ENCODE measurements at places on chromosomes 7 and 10.

- no peak for DNase-seq
Measured at GRCh38 chr10:48729222-48729621, 44.5 kb downstream of the WDFY4 start.

GRCh38 chr10:22518167-22518724, 172.9 kb downstream of the SPAG6 start:
- DNase-seq: no peak

GRCh38 chr7:43926798-43927123, 525 bp downstream of the UBE2D4 start:
- DNase-seq: no peak

DNA sequence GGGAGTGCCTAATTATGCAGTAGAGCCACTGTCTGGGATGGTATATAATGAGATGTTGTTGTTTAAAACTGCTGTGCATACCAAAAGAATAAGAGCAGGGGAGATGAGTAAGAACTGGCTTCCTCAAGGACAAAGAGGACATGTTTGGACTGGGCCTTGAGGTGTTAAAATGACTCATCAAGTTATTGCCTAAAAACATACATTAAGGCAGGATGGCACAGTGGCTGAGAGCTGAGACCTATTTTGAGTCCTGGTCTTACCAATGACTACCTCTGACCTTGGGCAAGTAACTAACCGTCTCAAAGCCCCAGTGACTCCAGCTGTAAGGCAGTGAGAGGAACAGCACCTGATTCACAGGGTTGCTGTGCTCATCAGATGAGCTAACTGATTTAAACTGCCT, 71.1 kb downstream of the CFAP58 start:
- no peak for DNase-seq

DNA sequence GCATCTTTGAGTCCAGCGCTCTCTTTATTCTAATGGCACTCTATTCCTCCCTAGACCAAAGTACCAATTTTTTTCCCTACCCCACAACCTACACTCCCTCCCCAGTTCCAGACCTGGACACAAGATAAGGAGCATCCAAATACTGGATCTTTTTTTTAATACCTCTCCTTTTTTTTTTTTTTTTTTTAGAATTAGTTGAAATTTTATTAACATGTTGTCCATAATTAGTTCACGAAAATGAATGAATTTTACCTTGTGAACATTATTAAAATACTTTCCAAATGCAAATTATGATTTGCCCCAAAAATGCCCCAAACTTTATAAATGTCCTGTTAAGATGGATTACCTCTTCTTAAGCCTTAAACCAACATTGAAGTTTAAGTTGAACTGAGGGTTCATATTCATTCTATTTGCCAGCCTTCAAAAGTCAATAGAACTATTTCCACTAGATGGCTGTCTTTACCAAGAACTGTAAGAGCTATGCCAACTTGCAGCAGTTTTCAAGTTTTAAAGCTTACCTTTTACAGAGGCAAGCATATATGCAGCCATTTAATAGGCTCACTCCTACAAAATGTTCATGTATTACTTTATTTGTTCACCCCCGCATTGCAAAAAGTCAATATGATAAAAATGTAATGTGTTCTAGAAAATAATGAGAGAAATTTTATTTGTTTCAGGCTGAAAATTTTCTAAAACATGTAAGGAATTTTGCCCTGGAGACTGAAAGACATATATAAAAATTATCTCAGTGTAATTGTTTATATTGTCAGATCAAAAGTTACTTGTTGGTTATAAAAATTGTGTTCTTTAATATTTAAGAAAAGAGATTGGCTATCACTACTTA, 39.7 kb upstream of the TNKS2 start:
- DNase-seq: no peak

- DNase-seq: no peak
Measured at GRCh38 chr7:34596887-34597286, 61.1 kb upstream of the NPSR1 start.

GRCh38 chr10:25820874-25821273, 113.2 kb upstream of the MYO3A start:
- DNase-seq: no peak

- DNase-seq: no peak
Measured at GRCh38 chr10:79431428-79431827, 14.0 kb downstream of the ZCCHC24 start.

DNA sequence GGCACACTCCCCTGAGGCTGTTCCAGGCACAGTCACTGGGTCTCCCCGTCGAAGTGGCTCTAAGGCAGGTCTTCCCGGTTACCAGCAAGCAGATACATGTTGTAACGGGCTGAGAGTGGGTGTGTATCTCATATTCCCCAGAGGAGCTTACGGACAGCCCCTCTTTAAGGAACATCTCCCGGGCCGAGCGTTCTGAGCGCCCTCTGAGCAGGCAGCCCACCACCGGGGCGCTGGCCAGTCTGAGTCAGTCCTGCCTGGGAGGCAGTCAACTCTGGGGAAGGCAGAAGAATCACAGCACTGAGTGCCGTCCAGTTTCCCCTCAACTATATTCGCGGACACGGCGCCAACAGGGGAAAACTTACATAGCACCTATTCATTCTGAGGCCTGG, 117.4 kb downstream of the LHPP start:
- no peak for DNase-seq

DNA sequence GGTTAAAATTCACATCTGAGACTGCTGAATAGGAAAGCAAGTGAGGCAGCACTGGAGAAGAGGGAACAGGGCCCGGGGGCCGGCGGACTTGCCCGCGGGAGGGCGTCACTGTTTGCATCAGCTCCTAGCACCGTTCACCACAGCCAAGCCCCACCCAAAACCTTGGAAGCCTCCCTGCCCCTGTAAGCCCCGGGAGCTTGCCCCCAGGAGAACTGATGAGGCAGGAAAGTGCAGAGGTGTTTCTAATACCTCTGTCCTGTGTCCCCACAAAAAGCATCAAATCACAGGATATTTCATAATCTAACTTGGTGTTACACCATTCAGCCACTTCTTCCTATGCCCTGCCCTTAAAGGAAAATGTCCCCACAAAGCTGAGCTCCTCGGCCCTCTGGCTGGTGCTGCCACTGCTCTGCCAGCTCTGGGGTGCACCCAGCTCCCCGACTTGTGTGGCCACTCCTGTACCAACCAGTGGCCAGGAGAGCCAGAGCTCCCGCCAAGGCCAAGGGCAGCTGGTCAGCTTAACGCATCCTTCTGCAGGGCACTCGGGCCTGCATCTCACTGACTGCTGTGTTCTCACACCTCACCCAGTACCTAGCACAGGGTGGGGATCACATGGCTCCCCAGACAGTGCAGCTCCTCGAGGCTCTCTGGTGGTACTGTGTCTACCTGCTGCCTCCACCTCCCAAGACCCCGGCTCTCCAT, 47.3 kb upstream of the CNPY1 start:
- DNase-seq: no peak

GRCh38 chr7:75024922-75025321, 48.7 kb downstream of the RCC1L start:
- DNase-seq: no peak

GRCh38 chr7:11706666-11707605, 125.1 kb downstream of the THSD7A start:
- no peak for DNase-seq

- no peak for DNase-seq
Measured at GRCh38 chr10:34742456-34742855, 72.6 kb downstream of the PARD3 start.

- no peak for DNase-seq
Measured at GRCh38 chr10:48215486-48216203, 58.9 kb downstream of the FRMPD2 start.

GRCh38 chr10:4370376-4370775, 455.6 kb upstream of the AKR1E2 start:
- no peak for DNase-seq

DNA sequence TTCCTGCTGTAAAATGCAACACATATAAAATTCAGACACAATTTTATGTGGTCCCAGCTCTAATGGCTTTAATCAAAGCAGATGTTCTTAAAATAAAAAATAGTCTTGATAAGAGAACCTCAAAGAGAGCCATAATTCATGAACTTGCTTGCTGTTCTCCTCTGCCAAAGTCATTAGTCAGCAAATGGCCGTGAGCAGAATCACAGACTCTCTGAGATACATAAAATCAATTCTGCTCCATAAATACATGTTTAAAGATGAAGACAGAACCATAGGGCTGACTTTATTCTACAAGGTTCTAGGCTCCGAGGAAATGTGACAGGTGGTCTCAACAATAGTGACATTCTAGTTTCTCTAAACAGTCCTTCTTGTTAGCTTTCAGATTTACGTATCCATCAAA, 29.8 kb downstream of the HSPA12A start:
- DNase-seq: no peak

GRCh38 chr10:52940921-52941320, 168.3 kb upstream of the MBL2 start:
- DNase-seq: no peak
